Neural crest cell (in vitro differentiated cells): ENCODE measurements at places on chromosomes 4 and X. TPM values are rescaled to one million over a fixed set of nuclear protein-coding genes. Genes with fewer than 3 reads are reported as not detected.

DNA sequence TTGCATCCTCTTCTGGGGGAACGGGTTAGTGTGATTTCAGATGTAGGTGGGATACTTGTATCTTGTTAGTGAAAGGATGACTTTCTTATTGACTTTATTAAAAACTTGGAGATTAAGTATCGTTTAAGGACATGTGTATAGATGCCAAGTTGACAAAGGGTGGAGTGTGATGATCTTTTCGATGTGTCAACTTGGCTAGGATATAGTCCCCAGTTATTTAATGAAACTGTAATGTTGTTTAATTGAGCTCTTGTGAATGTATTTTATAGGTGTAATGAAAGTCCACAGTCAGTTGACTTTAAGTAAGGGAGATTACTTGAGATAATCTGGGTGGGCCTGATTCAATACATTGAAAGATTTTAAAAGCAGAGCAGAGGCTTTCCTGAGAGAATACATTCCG lies 127.0 kb downstream of the AASDH start:
- no peak for DNase-seq

DNA sequence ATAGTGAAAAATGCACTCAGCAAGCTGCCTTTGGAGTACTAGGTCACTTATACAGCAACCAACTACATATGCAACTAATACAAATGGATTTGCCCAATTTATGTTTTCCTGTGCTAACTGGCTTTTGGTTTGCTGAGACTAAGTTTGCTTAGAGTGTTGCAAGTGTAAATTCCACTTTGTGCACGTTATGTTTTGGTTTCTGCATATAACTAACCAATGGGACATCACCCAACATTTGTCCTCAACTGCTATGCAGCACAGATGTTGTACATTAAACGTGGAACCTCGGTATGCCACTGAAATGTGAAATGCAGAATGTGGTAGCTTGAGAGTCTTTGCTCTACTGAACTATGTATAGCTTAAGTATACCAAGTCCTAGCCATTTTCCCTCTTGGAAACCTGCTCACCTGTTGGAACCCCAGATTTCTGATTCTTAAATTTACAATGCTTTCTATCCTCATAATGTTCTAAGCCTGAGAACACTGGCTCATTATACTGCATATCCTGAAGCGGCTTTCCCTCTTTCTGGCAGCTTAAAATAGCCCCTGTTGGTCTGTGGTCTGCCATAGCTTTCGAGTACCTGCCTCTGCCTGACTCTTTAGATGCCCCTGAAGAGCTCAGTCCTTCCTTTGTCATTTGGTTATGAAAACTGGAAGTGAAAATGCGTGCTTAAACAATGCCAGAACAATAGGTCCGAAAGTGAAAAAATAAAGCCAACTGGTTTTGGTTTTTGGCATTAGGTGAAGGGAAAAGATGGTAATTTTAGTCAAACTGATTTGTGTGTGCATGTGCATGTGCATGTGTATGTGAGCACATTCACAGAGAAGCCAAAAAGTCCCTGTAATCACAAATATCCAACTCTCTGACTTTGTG lies 158.0 kb downstream of the SH2D1A start:
- no peak for DNase-seq

GRCh38 chr4:141132072-141132708 lies 1.1 kb downstream of the RNF150 start:
- peak; percentile 32 for DNase-seq

The DCLK2 gene
- total RNA-seq, result 29.2 and 30.1 TPM in 2 replicates

The HSD17B13 gene
- total RNA-seq, result not detected in 2 replicates
